ENCODE measurements at places on chromosomes 5 and 9.

- no peak for DNase-seq
Measured at GRCh38 chr5:135242866-135243555, 156.0 kb downstream of the MACROH2A1 start.

GRCh38 chr9:22142671-22143070, 133.6 kb upstream of the CDKN2B start:
- DNase-seq = no peak

DNA sequence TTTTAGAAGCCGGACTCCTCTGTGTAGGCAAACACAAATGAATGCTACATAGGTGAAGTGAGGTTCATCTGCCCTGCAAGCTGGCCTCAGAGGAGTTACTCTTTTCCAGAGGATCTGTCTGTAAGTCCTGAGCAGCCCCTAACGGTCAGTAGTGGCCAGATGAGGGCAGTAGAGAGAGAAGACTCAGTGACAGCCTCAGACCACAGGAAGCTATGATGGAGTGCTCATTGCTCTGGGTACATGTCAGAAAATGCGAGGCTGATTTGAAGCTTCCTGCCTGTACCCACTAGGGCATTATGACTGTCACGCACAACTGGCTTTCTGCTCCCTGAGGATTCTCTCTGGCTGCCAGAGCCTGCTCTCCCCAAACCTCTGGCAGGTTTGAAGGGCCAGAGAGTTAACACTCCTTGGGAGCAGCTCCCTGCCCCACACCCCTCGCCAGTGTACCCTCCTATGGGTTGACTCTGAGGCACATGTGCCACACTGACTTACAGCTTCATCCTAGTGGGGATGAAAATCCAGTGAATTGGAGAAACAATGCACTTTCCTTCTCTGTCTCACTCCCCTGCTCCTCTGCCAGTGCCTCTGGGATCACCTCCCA, 141.5 kb downstream of the GABRG2 start:
- DNase-seq = peak; percentile 42

GRCh38 chr9:74771262-74771585, 116.5 kb downstream of the TRPM6 start:
- no peak for DNase-seq

- no peak for DNase-seq
Measured at GRCh38 chr9:126207256-126207655, 119.4 kb upstream of the MVB12B start.

DNA sequence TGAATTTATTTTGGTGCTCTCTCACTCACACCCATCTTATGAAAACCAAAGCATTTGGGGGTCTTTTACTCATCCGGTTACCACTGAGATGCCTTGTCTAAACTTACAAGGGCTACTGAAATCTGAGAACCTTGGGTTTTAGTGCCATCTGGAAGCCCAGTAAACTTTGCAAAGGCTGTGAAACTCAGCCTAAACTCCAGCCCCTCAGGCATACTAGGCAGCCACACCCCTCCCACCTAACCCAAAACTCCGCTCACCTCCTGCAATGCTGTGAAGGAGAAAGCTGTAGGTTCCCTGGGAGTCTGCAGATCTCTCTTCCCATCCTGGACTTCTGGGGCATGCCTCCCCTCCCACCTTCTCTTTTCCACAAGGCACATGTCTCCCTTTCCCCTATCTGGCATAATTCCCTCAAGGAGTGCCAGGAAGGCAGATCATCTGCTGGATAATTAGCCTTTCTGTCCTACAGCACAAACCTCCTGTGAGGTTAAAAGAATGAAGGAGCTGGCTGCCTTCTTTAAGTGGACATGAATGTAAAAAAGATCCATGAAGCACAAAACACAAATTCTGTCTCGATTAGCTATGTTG, 71.5 kb upstream of the ANXA1 start:
- DNase-seq = no peak

DNA sequence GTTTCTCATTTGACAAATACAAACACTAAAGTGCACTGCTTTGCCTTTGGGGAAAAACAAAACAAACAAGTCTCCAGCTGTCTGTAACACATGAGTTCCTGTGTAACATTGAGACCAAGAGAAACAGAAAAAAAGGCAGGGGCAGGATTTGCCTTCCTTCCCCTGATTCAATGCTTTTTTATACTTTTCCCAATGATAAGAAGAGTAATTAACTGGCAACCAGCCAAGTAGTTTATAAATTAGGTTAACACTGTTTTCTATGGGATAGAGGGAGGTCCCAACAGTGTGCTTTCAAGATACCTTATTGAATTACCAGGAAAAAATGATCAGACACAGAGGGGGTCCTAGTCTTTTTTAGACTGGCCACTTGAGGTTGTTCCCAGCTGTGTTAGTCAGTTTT, 346.8 kb downstream of the TRIM36 start:
- no peak for DNase-seq
